ENCODE measurements at places on chromosomes 2 and 18. TPM values are rescaled to one million over a fixed set of nuclear protein-coding genes. Genes with fewer than 3 reads are reported as not detected.
A peak's percentile ranks its signal among the peaks of the same experiment; 100 is the strongest.

DNA sequence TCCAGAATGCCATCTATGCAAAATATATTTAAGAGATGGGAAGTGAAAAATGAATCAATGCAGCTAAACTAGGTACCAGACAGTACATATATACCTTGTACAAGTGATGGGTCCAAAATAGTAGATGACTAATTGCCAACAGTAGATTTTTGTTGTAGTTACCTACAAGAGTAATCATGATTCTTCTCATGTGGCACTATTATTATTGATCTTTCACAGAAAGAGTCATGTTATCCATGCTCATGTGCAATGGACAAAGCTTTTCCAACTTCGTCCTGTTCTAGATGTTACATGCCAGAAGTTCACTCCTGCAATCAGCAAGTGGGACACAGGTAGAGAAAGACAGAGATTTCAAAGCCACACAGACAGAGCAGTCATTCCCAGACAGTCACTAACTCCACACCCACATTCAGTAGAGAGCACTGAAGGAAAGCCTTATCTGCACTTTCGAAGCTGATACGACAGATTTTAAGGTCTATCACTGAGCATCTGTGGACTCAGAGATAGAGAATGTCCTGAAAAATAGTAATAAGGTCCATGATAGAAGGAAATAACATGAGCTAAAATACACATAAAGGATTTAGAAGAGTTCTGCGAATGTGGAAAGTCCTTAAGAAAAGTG lies 101.6 kb upstream of the ITPRID2 start:
- DNase-seq: no peak

- DNase-seq: peak; percentile 67
Observed at GRCh38 chr2:45844796-45845457, 193.5 kb downstream of the PRKCE start.

DNA sequence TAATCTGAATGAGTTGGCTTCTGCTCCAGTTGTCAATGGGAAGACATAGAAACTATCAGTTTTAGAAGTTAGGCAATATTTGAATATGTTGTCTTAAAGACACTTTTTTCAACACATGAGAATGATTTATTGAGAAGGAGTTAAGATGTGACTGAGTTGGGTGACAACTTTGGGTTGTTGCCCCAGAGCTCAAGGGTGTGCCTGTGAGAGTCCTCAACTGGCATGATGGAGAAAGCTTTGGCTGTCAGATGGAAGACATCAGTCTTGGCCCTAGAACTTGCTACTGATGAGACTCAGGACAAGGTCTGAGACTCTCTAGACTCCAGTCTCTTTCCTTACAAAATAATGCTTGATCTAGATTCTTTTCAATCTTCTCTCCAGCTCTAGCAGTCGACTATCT lies 69.0 kb upstream of the CTAGE1 start:
- DNase-seq: no peak

DNA sequence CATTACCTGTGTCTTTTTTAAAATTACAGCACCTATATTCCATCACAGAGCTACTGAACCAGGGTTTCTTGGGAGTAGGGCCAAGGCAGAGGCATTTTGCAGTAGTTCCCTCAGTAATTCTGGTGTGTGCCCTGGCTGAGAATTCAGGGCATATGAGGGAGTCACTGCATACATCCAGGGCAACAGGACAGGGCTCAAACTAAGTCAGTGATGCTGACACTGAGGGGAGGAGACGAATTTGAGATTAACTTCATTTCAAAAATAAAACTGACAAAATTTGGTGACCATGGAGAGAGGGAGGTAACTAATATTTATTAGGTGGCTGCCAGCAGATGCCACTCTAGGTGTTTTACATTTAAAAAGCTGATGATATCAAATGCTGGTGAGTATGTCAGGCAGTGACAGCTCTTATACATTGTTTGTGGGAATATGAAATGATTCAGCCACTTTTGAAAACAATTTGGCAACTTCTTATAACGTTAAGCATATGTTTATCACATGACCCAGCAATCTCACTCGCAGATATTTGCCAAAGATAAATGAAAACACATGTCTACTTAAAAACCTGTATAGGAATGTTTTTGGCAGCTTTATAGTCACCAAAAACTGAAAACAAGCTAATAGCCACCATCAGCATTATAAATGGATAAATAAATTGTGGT lies 20.3 kb downstream of the STRADB start:
- no peak for DNase-seq

DNA sequence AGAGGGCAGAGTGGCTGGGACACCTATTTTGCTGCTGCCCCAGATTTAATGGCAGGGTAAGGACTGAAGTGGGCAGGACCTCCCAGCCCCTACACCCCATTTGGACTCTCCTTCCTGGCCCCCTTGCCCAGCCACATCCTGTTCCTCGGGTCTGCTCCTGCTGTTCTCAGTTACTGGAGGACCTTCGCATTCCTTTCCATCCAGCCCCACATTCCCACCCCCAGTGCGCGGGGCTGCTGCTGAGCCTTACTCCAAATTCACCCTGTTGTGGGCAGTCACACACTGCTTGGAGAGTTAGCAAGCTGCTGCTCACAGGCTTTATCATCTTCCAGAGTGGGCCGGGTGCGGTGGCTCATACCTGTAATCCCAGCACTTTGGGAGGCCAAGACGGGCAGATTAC lies 75.2 kb upstream of the SLC14A2 start:
- no peak for DNase-seq

DNA sequence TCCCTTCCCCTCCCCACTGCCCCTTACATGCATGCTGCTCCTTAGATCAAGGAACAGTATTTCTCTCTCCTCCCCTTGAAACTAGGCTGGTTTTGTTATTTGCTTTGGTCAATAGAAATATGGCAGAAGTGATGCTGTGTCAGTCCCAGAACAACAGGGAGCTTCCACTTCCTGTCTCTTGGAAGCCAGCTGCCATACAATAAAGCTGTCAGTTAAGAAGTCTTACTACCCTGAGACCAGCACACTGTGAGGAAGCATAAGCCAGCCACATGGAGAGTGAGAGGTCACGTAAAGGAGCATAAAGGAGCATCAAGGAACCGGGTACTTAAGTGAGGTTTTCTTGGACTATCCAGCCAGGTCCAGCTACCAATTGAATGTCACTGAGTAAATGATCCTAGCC lies 126.6 kb downstream of the NOL4 start:
- peak; percentile 3 for DNase-seq

DNA sequence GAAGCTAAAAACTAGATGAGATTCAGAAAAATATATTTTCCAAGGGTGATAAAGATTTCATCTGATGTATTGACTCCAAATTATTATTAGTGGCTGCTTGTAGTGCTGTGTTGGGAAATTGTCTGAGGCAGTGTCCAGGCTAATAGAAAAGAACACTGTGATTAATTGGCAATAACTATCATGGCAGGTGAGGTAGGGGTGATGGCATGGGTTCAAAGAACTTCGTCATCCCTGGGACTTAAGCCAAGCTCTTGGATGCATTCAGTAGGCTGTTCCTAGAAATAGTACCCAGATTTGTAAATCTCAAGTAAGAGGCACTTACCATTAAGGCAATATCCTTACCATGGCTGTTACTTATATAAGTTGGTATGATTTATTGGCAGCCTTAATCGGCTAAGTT lies 13.2 kb upstream of the RAPGEF4 start:
- DNase-seq: no peak

GRCh38 chr2:177868806-177869205 lies 203.8 kb downstream of the PDE11A start:
- no peak for DNase-seq

GRCh38 chr2:159760326-159760725 lies 37.7 kb downstream of the CD302 start:
- no peak for DNase-seq

Gene TFCP2L1
- total RNA-seq: 0.08 TPM

- DNase-seq: no peak
Observed at GRCh38 chr2:31219131-31219969, 2.0 kb upstream of the CAPN14 start.
